ENCODE measurements at places on chromosomes 12 and 14.
A peak's percentile ranks its signal among the peaks of the same experiment; 100 is the strongest.

DNA sequence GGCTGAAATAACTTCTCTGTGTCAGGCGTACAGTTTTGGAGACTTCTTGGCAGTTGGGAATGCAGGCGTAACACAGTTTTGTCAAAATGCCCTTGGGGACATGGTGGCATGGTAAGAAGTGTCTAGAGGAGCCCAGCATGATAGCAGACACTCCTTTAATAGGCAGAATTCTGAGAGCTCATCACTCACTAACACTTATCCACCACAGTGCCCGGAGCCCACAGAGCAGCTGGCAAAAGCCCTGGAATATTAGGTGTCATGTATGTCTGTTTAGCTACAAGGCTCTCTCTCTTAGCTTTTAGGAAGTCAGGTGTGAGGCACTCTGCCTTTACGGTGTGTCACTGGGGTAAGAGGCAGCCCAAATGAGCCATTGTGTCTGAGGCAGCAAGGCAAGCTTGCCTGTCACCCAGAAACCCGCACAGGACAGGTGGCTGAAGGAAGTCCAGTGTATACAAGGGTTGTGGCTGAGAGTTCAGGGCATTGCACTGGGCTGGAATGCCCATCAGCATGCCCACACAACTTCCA lies 96.3 kb downstream of the ESRRB start:
- DNase-seq, result no peak

DNA sequence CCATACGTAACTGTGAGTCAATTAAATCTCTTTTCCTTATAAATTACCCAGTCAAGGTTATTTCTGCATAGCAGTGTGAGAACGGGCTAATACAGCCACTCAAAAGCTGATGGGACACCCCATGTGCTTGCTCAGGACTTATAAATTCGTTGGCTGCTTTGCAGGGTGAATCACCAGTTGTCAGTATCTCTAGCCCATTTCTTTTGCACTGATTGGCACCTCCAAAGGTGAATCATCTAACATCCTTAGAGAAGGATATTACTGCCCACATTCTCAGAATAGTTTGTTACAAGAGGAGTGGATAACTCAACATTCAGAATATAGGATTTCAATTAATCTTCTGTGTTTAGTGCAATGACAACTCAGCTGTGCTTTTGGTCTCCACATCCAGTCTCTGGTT lies 601.5 kb downstream of the KCNH5 start:
- no peak for DNase-seq

GRCh38 chr12:63753743-63754142 lies 26.0 kb upstream of the RXYLT1 start:
- no peak for DNase-seq

DNA sequence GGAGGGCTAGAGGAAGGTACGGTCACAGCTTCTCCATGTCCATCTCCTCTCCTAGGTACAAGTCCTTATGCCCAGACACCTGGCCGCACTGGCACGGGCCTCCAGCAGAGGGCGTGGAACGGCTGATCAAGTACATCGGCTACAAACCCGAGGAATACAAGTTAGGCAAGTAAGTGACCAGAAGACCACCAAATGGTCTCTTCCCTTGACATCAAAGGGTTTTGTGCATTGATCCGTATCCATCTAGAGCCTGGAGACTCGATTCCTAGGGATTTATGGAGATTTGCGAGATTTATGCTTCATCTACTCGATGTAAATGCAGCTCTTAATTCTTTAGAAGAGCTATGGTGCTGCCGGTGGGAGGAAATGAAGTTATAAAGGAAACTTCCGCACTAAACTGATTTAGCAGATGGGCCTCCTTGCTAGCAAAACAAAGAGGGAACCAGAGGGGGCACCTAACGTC lies 44.2 kb downstream of the KCTD10 start:
- peak; percentile 77 for DNase-seq

DNA sequence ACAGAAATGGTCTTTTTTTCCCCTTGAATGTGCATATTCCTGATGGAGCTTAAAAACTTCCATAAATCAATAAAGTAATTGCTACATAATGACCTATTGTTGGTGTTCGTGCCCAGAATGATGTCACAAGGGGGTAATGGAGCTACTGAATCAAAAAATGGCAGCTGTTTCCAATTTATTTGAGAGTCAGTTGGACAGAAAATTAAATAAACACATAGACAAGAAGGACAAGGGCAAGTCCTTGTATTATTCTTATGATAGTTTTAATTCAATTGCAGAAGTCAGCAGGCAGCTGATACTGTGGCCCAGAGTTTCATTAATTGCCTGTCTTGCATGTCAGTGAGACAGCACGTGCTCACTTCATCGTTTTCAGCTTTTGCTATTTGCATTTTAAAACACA lies 473.5 kb downstream of the ETNK1 start:
- no peak for DNase-seq

- DNase-seq, result no peak
Observed at GRCh38 chr14:50794068-50794645, 36.8 kb downstream of the NIN start.

DNA sequence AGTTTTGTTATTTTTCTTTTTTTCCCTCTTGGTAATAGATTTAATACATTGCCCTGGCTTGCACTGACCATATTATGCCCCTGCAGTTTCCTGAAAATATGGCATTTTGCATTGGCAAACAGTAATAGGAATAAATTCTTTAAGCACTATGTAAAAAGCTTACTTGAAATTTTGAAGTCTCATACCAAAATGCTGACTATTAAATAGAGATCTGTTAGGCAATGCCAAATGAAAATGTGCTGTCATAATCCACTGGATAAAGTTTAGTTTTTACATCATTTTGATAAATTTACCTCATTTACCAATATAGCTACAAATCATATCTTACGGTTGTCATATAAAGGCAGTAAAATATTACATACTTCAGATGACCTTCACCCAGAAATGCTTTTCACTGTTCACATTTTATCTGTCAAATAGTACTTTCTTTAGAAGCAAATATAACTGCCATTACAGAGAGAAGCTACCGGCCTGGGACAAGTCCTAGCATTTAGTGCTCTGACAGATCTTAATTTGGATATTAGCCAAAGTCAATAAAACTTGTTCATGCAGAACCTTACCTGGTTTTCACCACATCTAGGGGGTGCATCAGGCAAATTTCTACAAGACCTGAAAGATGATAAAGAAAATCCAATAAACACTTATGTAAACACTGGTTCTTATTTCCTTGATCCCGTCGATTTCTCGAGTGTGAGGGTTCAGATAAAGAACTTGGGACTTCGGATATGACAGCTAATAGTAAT lies 212.9 kb downstream of the PAX9 start:
- DNase-seq, result no peak

GRCh38 chr12:13038491-13039161 lies 5.6 kb upstream of the FAM234B start:
- DNase-seq, result no peak

- DNase-seq, result no peak
Observed at GRCh38 chr12:72179841-72180240, 92.3 kb upstream of the TRHDE start.

GRCh38 chr12:64506955-64507354 lies 55.0 kb downstream of the TBK1 start:
- no peak for DNase-seq

GRCh38 chr12:111444925-111445725 lies 39.4 kb downstream of the SH2B3 start:
- DNase-seq, result peak; percentile 96

GRCh38 chr12:39145175-39145999 lies 240.0 kb upstream of the CPNE8 start:
- DNase-seq, result peak; percentile 62

DNA sequence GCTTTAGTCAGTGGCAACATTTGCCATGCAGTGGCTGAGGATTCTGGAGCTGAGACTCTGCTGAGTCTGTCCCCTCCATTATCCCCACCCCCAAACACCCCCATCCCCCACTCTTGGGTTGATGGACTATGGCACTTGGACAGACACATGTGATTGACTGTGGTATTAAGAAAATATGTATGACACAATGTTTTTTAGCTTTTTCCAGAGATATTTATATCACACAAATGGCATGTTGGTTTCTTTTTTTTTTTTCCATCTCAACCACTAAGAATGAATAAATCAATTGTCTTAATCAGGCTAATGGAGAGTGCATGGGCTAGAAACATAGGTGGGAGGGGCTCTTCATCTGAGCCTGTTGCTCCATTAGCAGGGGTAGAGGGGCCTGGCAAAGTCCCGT lies 30.7 kb upstream of the MAP1LC3B2 start:
- DNase-seq, result no peak

DNA sequence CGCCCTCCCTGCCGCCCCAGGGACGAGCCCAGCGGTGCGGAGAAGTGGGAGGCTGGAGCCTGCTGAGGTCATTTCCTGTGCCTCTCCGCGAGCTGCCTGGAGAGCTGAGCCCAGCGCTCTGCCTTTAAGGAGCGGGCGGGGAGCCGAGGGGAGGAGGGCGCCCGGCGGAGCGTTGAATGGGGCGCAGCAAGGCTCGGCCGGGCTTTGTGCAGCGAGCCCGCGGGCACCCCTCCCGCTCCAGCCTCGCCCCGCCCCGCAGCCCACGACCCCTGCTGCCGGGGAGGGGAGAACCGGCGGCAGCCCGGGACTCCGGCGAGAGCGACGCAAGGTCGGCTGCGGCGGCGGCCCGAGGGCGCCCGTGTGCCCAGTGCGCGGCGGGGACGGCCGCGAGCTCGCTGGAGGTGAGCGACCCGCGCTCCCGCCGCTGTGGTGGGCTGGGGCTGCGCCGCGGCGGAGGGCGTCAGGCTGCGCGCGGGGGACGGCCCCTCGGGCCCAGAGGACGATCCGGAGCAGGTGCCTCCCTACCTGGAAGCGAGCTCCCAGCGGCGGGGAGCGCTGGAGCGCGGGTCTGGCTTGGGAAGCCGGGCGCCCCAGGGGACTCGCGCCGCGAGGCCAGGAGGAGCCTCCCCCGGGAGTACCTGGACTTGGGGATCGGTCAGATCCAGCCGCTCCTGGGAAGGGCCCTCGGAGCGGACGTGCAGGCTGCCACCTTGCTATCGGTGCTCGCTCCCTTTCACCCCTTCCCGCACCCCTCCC lies at the start of gene PLEKHH1:
Gene PLEKHH1, plus strand, starts transcription at position 293 of the 756 bp plus-strand sequence. CDS start 8,578 bp downstream, outside the sequence.
- DNase-seq, result peak; percentile 66

GRCh38 chr14:67630186-67630585 lies 10.5 kb downstream of the ARG2 start:
- no peak for DNase-seq

GRCh38 chr14:102795060-102795925 lies 18.0 kb downstream of the TRAF3 start:
- peak; percentile 48 for DNase-seq

DNA sequence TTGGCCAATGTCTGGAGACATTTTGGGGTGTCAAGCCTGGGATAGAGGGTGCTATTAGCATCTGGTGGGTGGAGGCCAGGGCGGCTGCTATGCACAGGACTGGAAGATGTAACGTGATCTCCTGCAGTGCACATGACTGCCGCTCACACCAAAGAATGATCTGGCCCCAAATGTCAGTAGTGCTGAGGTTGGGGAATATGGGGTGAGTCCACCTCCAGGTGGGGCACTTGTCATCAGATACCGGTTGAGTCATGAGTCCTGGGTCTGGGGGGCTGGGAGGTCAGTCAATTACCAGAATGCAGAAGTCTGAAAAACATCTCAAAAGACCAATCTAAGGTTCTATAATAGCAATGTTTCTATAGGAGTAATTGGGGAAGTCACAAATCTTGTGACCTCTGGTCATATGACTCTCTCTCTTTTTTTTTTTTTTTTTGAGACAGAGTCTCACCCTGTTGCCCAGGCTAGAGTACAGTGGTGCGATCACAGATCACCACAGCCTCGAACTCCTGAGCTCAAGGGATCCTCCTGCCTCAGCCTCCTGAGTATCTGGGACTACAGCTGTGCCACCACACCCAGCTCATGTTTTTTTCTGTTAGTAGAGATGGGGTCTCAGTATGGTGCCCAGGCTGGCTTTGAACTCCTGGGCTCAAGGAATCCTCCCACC lies 6.0 kb upstream of the SDSL start:
- DNase-seq, result no peak

- peak; percentile 86 for DNase-seq
Observed at GRCh38 chr12:4272424-4273272, 914 bp upstream of the CCND2 start.

Measured in activated CD4-positive, alpha-beta T cell treated with anti-CD3 and anti-CD28 coated beads, Interleukin-2, amount 50 U/mL, for 16 hours (primary cell).